ENCODE measurements at places on chromosomes 13 and 19.

DNA sequence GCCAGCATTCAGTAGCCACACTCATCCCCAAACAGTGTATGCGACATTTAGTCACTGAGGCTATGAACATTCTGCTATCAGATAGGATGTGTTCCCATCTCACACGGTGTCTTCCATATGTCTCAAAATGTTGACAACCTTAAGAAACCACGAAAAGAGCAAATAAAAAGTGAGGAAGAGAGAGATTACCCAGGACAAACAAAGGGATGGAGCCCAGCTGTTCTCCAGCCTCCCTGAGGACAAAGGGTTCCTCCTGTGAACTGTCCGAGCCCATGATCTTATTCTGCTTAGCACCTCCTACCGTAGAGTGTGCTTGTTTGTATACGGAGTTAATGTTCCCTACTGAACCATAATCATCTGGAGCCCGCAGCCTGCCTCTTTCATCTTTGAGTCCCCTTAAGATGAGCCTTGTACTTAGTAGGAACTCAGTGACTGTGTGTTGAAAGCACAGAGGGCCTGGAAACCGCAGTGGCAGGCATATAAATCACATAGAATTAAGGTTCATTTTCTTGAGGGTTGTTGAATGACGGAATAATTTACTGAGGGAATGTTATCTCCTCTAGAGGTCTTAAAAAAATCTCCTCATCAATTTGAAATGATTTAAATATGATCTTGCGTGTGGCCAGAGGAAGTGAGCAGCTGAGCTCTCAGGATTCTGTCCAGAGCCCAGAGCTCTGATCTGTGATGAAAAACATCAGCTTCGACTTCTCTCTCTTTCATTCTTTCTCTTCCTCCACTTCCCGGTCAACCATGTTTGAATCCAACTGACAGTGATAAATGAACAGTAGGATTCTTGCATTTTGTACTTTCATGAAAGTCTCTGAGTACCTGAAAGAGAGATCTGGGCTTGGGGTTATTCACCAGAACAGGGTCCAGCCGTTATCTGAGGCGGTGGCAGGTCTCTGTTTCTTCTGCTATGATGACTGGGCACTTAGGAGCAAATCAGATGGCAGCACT, 200.5 kb downstream of the KLF5 start:
- DNase-seq = no peak

GRCh38 chr13:59414006-59414405, 749.7 kb downstream of the DIAPH3 start:
- no peak for DNase-seq

DNA sequence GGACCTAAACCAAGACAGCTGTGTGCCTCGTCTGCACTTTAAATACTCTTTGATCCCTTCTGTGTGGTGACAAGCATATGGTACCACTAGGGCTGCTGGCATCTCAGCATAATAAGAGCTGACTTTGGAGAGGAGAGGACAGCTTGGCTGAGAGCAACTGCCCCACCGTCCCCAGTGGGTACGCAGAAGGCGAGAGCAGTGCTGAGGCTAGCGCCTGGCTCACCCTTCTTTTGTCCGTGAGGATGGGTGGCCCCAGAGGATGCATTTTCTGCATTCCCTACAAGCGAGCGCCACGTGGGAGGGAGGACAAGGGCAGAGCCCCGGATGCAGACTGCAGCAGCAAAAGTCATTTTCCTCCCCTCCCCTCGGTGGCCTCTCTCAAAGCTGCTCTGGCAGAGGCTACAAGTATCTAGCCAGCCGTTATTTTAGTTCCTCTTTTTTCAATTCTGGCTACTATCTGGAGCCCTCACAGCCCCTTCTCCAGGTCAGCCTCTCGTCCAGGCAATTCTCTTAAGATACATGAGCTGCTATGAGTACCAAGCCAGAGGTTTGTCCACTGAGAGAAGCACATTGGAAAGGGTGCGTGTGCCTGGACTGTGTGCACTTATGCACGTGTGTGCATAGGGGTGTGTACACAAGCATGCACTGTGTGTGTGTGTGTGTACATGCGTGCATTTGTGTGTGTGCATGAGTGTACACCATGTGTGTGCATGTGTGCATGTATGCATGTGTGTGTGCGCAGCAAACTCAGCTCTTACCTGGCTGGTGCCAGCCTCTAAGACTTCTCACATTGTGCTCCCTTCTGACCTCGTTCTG, 51.3 kb downstream of the RAB20 start:
- DNase-seq = no peak

- DNase-seq = no peak
Observed at GRCh38 chr19:4969772-4970531, 1.0 kb downstream of the KDM4B start.

GRCh38 chr19:38619361-38620174, 580 bp downstream of the EIF3K start:
- DNase-seq = no peak

- DNase-seq = no peak
Observed at GRCh38 chr19:46898731-46899130, 37.9 kb downstream of the ARHGAP35 start.

DNA sequence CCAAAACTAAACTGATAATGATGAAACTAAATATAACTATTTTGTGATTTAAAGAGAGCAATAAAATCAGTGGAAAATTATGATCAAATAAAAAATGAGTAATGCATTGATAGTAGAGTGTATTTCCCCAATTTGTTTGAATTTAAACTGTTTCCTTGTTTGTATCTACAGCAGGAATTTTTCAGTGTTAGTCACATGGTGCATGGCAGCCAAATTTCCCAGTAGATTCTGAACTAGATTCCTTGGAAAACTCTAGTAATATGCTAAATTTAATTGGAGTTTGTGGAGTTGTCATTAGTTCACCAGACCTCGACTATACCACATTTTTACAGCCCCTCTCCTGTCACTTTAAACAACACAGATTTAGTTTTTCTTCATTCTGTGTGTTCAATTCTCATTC, 156.2 kb downstream of the PCCA start:
- DNase-seq = peak; percentile 12

DNA sequence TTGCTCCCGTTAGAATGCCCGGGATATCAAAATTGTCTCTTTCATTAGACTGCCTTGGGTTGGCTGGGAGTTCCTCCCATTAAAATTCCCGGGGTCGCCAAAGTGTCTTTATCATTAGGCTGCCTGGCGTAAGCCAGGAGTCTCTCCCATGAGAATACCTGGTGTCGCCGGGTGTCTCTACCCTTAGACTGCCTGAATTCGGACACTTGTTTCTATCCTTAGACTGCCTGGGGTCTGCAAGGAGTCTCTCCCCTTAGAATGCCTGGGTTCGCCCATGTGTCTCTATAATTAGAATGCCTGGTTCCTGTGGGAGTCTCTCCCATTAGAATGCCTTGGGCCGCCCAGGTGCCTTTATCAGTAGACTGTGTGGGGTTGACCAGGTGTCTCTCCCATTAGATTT, 1538.2 kb downstream of the UQCRFS1 start:
- DNase-seq = no peak

- no peak for DNase-seq
Observed at GRCh38 chr19:31249217-31249616, 100.0 kb downstream of the TSHZ3 start.

- DNase-seq = no peak
Observed at GRCh38 chr13:97945342-97945741, 8.1 kb upstream of the IPO5 start.

- DNase-seq = no peak
Observed at GRCh38 chr19:2863816-2864215, 3.3 kb upstream of the ZNF556 start.

All from dermis microvascular lymphatic vessel endothelial cell (primary cell).